ENCODE measurements at places on chromosomes 4 and X. TPM values are rescaled to one million over a fixed set of nuclear protein-coding genes. Genes with fewer than 3 reads are reported as not detected.

G6PD gene
- 205 TPM for total RNA-seq

NR3C2 gene
- total RNA-seq = 0.13 TPM

GSX2 gene
- total RNA-seq = not detected

CACNA1F gene
- 0.04 TPM for total RNA-seq

MGARP gene
- total RNA-seq = 0.35 TPM

BRS3 gene
- total RNA-seq = not detected

CENPE gene
- 38.8 TPM for total RNA-seq

LINC00632 gene
- total RNA-seq = 0.47 TPM

GRCh38 chrX:66914080-66914479 is 275.2 kb upstream of the EDA2R start:
- H3K4me3 ChIP-seq = no peak overlapping the region
- H3K36me3 ChIP-seq = no peaks in the 10 kb centered on the region
- H3K27me3 ChIP-seq = no peaks in the 10 kb centered on the region
- no peak overlapping the region for H3K27ac ChIP-seq

- H3K4me3 ChIP-seq = no peak overlapping the region
- no peaks in the 10 kb centered on the region for H3K4me1 ChIP-seq
- no peaks in the 10 kb centered on the region for H3K27me3 ChIP-seq
- DNase-seq = no peak
These were observed 114.0 kb downstream of the RAPGEF2 start for GRCh38 chr4:159216834-159217233.

DNA sequence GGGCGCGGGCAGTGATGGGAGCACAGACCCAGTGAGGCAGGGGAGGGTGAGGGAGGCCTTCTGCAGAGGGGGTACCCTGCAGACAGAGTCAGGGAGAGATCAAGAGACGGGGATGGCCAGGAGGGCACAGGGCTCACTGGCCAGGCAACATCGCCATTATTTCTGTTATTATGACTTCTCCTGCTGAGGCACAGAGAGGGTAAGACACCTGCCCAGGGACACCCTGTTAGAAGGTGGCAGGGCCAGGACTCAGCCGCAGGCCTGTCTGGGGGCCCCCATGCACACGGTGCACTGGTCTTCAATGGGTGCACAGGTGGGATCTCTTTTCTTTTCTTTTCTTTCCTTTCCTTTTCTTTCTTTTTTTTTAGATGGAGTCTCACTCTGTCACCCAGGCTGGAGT is 15.8 kb downstream of the BLOC1S4 start:
- H3K4me3 ChIP-seq = no peak overlapping the region
- DNase-seq = no peak
- peaks cover 62% of the 10 kb centered on the region for H3K4me1 ChIP-seq
- H3K36me3 ChIP-seq = no peaks in the 10 kb centered on the region

GRCh38 chrX:106774981-106775380 is 27.5 kb upstream of the TBC1D8B start:
- no peaks in the 10 kb centered on the region for H3K36me3 ChIP-seq
- no peaks in the 10 kb centered on the region for H3K27me3 ChIP-seq
- H3K4me3 ChIP-seq = no peak overlapping the region
- H3K27ac ChIP-seq = no peak overlapping the region

GRCh38 chrX:68420559-68420958 is 12.7 kb downstream of the OPHN1 start:
- no peak overlapping the region for H3K4me3 ChIP-seq
- no peaks in the 10 kb centered on the region for H3K36me3 ChIP-seq
- H3K27me3 ChIP-seq = no peaks in the 10 kb centered on the region
- no peak overlapping the region for H3K27ac ChIP-seq
- H3K4me1 ChIP-seq = no peaks in the 10 kb centered on the region

- no peaks in the 10 kb centered on the region for H3K27me3 ChIP-seq
- H3K36me3 ChIP-seq = no peaks in the 10 kb centered on the region
- H3K4me1 ChIP-seq = no peaks in the 10 kb centered on the region
- no peak overlapping the region for H3K4me3 ChIP-seq
- no peak overlapping the region for H3K27ac ChIP-seq
- DNase-seq = no peak
These were observed 237.4 kb downstream of the CAMK2D start for GRCh38 chr4:113524096-113524495.

DNA sequence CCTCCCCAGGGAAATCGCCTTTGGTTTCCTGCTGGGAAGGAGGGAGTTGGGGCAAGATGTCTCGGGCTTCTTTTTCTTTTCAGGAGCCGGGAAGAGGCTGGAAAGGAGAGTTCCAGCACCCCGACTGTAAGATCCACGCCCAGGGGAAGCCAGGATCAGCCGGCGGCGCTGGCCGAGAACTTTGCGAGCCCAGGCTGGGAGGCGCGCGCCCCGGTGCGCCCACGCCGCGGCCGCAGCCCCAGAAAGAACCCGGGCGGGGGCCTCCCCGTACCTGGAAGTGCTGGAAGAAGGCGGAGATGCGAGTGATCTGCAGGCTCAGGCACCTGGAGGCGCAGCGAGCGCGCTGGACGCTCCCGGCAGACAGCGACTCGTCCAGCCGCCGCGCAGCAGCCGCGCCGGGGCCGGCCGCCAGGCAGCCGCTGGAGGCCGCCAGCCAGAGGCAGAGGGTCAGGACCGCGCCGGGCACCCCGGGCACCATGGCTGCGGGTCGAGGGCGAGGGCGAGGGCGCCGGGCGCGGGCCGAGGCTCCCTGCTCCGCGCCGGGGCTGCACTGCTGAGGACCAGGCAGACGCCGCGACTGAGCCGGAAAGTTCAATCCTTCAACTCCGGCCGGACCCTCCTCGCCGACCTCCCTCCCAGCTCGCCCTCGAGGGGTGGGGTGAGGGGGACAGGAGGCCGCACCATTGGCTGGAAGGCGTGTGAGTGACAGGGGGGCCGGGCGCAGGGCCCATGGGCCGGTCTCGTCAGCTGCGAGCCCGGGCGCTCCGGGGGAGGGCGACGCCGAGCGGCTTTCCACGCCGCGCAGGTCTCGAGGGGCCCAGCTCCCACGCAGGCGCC is at the start of gene ANOS1:
Gene ANOS1, minus strand, starts transcription at position 579 of the 837 bp plus-strand sequence. Its CDS starts 101 bp downstream, at position 478.
- DNase-seq = no peak
- no peaks in the 10 kb centered on the region for H3K4me1 ChIP-seq
- no peaks in the 10 kb centered on the region for H3K36me3 ChIP-seq
- H3K27me3 ChIP-seq = no peaks in the 10 kb centered on the region

GRCh38 chr4:176790398-176790797 is 2.3 kb downstream of the VEGFC start:
- H3K27me3 ChIP-seq = no peaks in the 10 kb centered on the region
- H3K4me3 ChIP-seq = no peak overlapping the region
- no peak overlapping the region for H3K27ac ChIP-seq
- H3K4me1 ChIP-seq = no peaks in the 10 kb centered on the region
- no peaks in the 10 kb centered on the region for H3K36me3 ChIP-seq

DNA sequence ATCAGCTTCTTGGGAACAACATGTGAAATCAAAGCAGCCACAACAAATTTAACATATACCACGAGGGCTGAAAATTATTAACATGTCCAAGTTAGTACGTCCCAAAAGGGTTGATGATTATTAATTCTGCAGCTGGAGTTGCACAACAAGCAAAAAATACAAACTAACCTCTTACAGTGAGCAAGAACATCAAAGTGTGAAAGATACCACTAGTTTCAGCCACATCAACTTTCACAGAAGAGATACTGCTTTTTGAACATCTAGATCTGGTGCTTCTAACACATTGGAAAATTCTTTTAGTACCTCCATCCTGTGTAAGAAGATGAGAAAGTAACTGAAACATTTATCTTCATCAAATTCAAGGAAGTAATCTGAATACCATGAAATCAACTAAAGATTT is 334.1 kb downstream of the PCDH7 start:
- no peak for DNase-seq
- H3K36me3 ChIP-seq = no peaks in the 10 kb centered on the region
- H3K27me3 ChIP-seq = no peaks in the 10 kb centered on the region
- no peaks in the 10 kb centered on the region for H3K4me1 ChIP-seq
- no peak overlapping the region for H3K27ac ChIP-seq

DNA sequence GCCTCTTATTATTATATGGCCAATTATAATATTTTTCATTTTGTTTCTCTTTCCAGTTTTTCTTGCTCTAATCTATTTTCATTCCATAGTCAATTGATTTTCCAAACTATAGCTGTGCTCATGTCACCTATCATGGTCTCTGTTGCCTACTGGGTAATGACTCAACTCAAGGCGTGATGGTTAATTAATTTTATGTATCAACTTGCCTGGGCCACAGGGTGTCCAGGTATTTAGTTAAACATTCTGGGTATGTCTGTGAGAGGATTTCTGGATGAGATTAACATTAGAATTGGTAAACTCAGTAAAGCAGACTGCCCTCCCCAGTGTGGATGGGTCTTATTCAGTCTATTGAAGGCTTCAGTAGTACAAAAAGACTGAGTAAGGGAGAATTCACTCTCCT is 9.9 kb downstream of the FHIP1A start:
- H3K4me3 ChIP-seq = no peak overlapping the region
- H3K27me3 ChIP-seq = no peaks in the 10 kb centered on the region
- no peaks in the 10 kb centered on the region for H3K4me1 ChIP-seq
- no peak for DNase-seq
- no peak overlapping the region for H3K27ac ChIP-seq
- no peaks in the 10 kb centered on the region for H3K36me3 ChIP-seq

GRCh38 chrX:140712413-140713173 is 3.0 kb downstream of the LINC00632 start:
- no peak overlapping the region for H3K27ac ChIP-seq
- no peak for DNase-seq
- no peak overlapping the region for H3K4me3 ChIP-seq
- no peaks in the 10 kb centered on the region for H3K27me3 ChIP-seq

GRCh38 chr4:52964561-52965101 is 102.5 kb downstream of the RASL11B start:
- no peaks in the 10 kb centered on the region for H3K36me3 ChIP-seq
- no peak overlapping the region for H3K27ac ChIP-seq
- no peak overlapping the region for H3K4me3 ChIP-seq
- no peaks in the 10 kb centered on the region for H3K4me1 ChIP-seq

GRCh38 chrX:101265869-101266428 is 25.2 kb downstream of the TAF7L start:
- H3K27ac ChIP-seq = no peak overlapping the region
- H3K27me3 ChIP-seq = no peaks in the 10 kb centered on the region
- H3K4me3 ChIP-seq = no peak overlapping the region
- H3K4me1 ChIP-seq = no peaks in the 10 kb centered on the region
- H3K36me3 ChIP-seq = no peaks in the 10 kb centered on the region

DNA sequence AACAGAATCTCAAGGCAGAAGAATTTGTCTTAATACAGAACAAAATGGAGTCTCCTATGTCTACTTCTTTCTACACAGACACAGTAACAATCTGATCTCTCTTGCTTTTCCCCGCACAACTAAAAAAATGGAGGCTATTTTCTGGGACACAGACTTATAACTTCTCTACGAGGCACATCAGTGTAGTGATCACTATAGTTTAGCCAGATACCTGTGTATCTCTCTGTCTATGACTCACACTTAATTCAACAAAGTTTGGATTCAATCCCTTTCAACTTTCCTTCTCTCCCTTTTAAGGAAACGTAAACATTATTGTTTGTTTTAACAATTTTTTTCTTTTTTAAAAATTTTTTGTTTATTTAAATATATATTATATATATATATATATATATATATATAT is 29.4 kb downstream of the APELA start:
- H3K4me3 ChIP-seq = no peak overlapping the region
- DNase-seq = no peak
- H3K27me3 ChIP-seq = peaks cover 8% of the 10 kb centered on the region
- H3K4me1 ChIP-seq = no peaks in the 10 kb centered on the region
- no peaks in the 10 kb centered on the region for H3K36me3 ChIP-seq
- no peak overlapping the region for H3K27ac ChIP-seq

DNA sequence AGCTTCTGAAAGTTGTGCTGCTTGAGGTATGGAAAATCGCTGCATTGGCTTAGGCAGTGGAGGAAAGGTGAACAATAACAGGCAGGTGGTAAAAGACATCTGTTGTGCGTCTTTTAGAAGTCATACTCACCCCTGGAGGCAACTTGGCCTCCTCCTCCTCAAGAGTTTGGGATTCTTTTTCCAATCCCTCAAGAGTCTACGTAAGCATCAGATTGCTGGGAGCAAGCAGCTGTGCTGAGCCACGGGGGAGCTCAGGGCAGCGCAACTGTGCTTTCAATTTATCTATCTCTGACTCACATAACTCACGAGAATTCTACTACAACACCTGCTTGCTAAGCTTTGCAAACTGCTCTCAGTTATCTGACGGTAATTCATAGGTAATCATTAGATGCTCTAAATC is 6.4 kb upstream of the RBMX2 start:
- H3K4me3 ChIP-seq = no peak overlapping the region
- no peaks in the 10 kb centered on the region for H3K4me1 ChIP-seq
- no peak overlapping the region for H3K27ac ChIP-seq
- no peaks in the 10 kb centered on the region for H3K36me3 ChIP-seq
- no peaks in the 10 kb centered on the region for H3K27me3 ChIP-seq
- DNase-seq = no peak

- no peaks in the 10 kb centered on the region for H3K36me3 ChIP-seq
- H3K27me3 ChIP-seq = no peaks in the 10 kb centered on the region
- H3K4me1 ChIP-seq = no peaks in the 10 kb centered on the region
- no peak overlapping the region for H3K4me3 ChIP-seq
- no peak overlapping the region for H3K27ac ChIP-seq
- DNase-seq = no peak
These were observed 728 bp upstream of the IL13RA2 start for GRCh38 chrX:115018040-115018647.

DNA sequence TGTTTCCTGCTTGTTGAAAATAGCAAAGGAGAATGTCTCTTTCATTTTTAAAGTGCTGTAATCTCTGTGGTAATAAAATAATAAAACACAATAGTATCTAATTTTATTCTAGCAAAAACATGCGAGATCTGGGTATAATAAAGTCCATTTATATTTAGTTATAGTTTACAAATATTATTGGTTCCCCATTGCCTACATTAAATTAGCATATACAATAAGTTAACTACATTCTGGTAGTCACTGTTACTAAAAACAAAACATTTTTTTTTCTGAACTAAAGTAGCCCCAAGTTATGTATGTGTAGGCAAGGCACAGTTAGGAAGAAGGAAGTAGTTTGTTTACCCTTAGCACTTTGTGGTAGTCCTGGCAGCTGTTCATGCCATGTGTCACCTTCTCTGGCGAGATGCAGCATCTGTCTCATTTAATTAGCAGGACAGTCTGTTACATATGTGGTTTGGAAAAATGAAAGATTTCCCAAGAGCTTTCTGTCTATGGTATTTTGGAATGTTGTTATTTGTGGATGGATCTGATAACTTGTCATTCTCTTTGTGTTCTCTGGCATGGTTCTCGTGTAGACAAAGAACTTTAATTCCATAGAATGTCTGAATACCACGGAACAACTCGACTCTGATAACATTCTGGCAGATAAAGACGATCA is 231.3 kb upstream of the PITX2 start:
- H3K4me3 ChIP-seq = no peak overlapping the region
- H3K27me3 ChIP-seq = no peaks in the 10 kb centered on the region
- no peak overlapping the region for H3K27ac ChIP-seq
- DNase-seq = no peak

DNA sequence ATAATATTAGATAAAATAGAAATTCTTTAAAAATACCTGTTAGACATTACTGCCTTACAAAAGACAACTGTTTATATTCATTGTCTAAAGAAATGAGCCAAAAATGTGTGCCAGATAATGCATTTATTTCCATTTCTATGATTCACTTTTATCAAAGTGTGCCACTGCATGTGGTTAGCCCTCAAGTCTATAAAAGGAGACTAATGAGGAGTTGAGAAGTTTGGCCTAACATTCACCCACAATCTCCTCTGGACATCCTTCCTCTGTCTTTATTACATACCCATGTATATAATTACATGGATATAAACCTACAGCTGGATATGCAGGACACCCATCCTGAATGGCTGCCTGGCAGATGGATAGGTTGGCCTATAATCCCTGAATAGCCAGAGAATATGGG is 42.6 kb upstream of the PDE5A start:
- H3K4me1 ChIP-seq = no peaks in the 10 kb centered on the region
- H3K27me3 ChIP-seq = no peaks in the 10 kb centered on the region
- no peaks in the 10 kb centered on the region for H3K36me3 ChIP-seq
